ENCODE measurements at places on chromosomes 1 and 21. TPM values are rescaled to one million over a fixed set of nuclear protein-coding genes. Genes with fewer than 3 reads are reported as not detected.

The PCP4L1 gene
- not detected for polyA plus RNA-seq

The LCE3D gene
- polyA plus RNA-seq = 0.18 TPM

GRCh38 chr21:34509151-34509550 lies 2.9 kb downstream of the KCNE1 start:
- DNase-seq = no peak

The KCNK1 gene
- 6.2 TPM for polyA plus RNA-seq

DNA sequence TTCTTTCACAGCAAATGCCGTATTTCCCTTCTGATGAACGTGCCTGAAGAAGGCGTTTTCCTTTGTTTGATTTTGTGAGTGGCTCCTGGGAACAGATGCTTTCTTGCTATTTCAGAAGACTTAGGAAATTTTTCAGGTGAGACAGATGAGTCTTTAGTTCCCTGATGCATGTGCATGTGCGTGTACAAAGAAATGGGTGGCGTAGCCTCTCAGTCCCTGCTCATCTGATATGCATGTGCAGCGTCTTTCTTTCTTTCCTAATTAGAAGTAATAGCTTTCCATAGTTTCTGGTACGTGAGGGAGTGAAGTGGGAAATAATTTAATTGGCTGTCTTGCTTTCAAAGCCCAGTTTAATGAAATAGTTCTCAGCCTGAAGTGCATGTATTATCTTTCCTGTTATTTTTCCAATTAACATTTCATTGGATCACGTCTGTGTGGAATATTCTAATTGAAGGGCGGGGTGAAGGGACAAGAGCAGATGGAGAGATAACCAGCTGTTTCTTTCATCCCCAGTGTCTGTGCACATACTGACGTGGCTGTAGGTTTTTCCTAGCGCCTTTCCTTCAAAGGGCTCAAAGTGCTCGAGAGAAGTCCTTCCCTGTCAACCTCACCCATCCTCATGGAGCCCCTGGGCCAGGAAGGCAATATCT lies 104.3 kb downstream of the FAM78B start:
- DNase-seq = no peak

The ATXN7L2 gene
- 2.0 TPM for polyA plus RNA-seq
